Progenitor cell of endocrine pancreas (in vitro differentiated cells): ENCODE measurements at places on chromosomes 1 and 21. TPM values are rescaled to one million over a fixed set of nuclear protein-coding genes. Genes with fewer than 3 reads are reported as not detected.

DNA sequence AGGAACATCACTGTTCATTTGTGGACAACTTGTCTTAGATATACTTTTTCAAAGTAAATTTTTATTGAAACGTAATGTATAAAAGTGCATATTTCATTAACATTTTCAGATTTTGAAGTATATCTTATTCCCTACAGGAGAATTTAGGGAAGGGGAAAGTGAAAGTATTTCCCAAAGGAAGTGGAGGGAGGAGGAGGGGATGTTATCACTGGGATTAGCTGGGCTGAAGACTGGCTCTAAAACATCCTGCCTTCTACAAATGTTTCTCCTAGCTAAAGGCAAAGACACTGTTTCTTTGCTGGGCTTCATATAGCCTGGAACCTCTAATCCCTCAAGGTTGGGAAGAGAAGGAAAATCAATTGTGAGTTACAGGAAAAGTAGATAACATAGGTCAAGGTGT, 7.1 kb upstream of the ZNF697 start:
- H3K36me3 ChIP-seq: no peaks in the 10 kb centered on the region
- no peak for DNase-seq
- H3K27ac ChIP-seq: no peak overlapping the region
- H3K27me3 ChIP-seq: peaks cover 15% of the 10 kb centered on the region
- peaks cover 20% of the 10 kb centered on the region for H3K4me1 ChIP-seq
- H3K4me3 ChIP-seq: no peak overlapping the region

DNA sequence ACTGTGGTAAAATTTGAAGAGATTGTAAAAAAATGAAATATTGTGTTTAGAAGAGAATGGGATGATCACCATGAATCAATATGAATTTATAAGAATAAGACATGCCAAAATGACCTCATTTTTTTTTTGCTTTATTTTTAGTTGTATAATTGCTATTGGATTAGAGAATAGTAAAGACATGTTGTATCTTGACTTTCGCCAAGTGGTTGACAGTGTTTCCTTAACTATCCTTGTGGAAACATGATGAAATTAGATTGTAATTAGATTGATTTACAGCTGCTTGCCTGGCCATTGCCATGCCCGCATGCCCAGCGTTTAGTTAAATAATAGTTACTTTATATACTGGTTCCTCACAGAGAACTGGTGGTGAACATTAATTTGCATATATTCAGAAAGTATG, 154.9 kb downstream of the MAGI3 start:
- H3K36me3 ChIP-seq: peaks cover 2% of the 10 kb centered on the region
- H3K4me1 ChIP-seq: peaks cover 2% of the 10 kb centered on the region
- H3K27me3 ChIP-seq: no peaks in the 10 kb centered on the region
- DNase-seq: no peak
- H3K4me3 ChIP-seq: no peak overlapping the region
- H3K27ac ChIP-seq: no peak overlapping the region

- H3K4me3 ChIP-seq: no peak overlapping the region
- H3K27me3 ChIP-seq: no peaks in the 10 kb centered on the region
- H3K36me3 ChIP-seq: no peaks in the 10 kb centered on the region
- DNase-seq: no peak
- H3K4me1 ChIP-seq: no peaks in the 10 kb centered on the region
- H3K27ac ChIP-seq: no peak overlapping the region
Observed at GRCh38 chr21:24023402-24023801, 1583.9 kb downstream of the MRPL39 start.

- H3K4me1 ChIP-seq: peaks cover 2% of the 10 kb centered on the region
- H3K27me3 ChIP-seq: peaks cover 54% of the 10 kb centered on the region
- H3K27ac ChIP-seq: no peak overlapping the region
- no peak for DNase-seq
- H3K36me3 ChIP-seq: no peaks in the 10 kb centered on the region
- H3K4me3 ChIP-seq: no peak overlapping the region
Observed at GRCh38 chr1:175600721-175601440, 142.5 kb downstream of the TNR start.

GRCh38 chr1:216710598-216711333, 12.5 kb downstream of the ESRRG start:
- peaks cover 33% of the 10 kb centered on the region for H3K4me1 ChIP-seq
- H3K27ac ChIP-seq: peak overlapping the region; percentile 69
- no peaks in the 10 kb centered on the region for H3K36me3 ChIP-seq
- H3K27me3 ChIP-seq: no peaks in the 10 kb centered on the region
- no peak overlapping the region for H3K4me3 ChIP-seq

DNA sequence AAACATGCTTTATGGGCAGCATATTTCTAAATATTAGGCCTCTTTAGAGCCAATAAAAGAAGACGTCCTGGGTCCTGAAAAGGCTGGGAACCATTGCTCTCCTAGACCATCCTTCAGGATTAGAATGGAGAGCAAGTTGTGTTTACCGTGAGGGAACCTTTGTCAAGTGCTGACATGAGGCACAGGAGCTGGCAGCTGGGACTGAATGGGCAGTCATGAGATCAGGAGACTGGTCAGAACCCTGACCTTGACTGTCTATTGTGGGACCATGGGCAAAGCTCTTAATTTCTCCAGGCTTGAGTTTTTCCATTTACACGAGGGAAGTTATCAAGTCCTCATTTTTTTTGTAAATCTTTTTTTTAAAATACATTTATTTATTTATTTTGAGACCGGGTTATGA, 5.2 kb downstream of the PFKFB2 start:
- no peak overlapping the region for H3K4me3 ChIP-seq
- no peak for DNase-seq
- peaks cover 7% of the 10 kb centered on the region for H3K36me3 ChIP-seq
- no peak overlapping the region for H3K27ac ChIP-seq

DNA sequence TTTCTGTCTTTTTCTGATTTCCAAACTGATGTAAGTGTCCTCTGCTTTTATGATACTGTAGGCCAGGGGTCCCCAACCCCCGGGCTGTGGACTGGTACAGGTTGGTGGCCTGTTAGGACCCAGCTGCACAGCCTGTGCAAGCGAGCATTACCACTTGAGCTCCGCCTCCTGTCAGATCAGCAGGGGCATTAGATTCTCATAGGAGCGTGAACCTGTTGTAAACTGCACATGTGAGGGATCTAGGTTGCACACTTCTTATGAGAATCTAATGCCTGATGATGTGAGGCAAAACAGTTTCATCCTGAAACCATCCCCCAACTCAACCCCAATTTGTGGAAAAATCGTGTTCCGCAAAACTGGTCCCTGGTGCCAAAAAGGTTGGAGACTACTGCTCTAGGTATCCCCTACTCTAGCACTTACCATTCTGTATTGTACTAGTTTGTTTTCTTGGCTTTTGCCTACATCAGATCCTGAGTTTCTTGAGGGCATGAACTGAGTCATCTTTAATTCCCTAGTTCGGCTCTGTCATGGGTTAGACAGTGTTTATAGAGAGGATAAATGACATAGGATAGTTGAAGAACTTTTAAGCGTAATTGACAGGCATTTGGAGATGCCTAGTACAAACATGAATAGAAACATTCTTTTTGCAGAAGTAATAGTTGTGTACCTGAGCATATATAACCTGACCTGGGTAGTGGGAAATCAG, 4.1 kb downstream of the ABCD3 start:
- peaks cover 66% of the 10 kb centered on the region for H3K4me1 ChIP-seq
- no peak overlapping the region for H3K4me3 ChIP-seq
- peaks cover 3% of the 10 kb centered on the region for H3K27me3 ChIP-seq
- DNase-seq: no peak

- DNase-seq: no peak
- H3K4me1 ChIP-seq: peaks cover 10% of the 10 kb centered on the region
- H3K36me3 ChIP-seq: peaks cover 8% of the 10 kb centered on the region
- no peak overlapping the region for H3K4me3 ChIP-seq
- peaks cover 15% of the 10 kb centered on the region for H3K27me3 ChIP-seq
Observed at GRCh38 chr1:92026806-92027205, 3.0 kb upstream of the EPHX4 start.

- H3K4me1 ChIP-seq: peaks cover 8% of the 10 kb centered on the region
- DNase-seq: no peak
- H3K27me3 ChIP-seq: no peaks in the 10 kb centered on the region
Observed at GRCh38 chr1:193537266-193538002, 351.0 kb upstream of the B3GALT2 start.

DNA sequence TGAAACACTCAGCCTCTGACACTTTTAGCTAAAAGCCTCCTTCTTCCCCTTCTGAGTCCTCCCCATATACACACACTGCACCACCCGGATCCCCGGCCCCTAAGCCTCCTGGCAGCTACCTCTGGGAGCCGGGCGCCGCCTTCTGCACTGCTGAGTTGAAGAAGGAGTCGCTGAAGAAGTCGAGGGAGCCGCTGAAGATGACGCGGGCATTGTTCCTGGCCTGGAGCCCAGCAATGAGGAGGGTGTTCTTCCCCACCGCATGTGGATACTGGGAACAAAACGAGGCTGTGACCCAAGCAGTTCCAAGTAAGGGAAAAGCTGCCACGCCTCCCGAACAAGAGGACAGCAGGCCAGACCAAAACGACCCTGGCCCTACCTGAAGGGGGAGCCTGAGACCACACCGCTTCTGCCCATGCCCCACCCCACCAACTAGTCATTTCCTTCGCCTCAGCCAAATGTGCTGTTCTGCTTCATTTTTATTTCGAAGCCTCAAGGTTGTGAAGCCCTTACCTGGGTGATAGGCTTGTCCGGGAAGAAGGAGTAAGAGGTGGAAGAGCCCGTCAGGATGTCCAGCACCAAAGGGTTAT, 7.0 kb downstream of the DDOST start:
- H3K27me3 ChIP-seq: no peaks in the 10 kb centered on the region
- DNase-seq: no peak
- H3K36me3 ChIP-seq: peaks cover 25% of the 10 kb centered on the region
- H3K4me3 ChIP-seq: no peak overlapping the region
- no peaks in the 10 kb centered on the region for H3K4me1 ChIP-seq

GRCh38 chr1:14549897-14550620, 48.4 kb upstream of the KAZN start:
- H3K27ac ChIP-seq: no peak overlapping the region
- peaks cover 26% of the 10 kb centered on the region for H3K4me1 ChIP-seq
- H3K27me3 ChIP-seq: peaks cover 34% of the 10 kb centered on the region
- no peaks in the 10 kb centered on the region for H3K36me3 ChIP-seq

DNA sequence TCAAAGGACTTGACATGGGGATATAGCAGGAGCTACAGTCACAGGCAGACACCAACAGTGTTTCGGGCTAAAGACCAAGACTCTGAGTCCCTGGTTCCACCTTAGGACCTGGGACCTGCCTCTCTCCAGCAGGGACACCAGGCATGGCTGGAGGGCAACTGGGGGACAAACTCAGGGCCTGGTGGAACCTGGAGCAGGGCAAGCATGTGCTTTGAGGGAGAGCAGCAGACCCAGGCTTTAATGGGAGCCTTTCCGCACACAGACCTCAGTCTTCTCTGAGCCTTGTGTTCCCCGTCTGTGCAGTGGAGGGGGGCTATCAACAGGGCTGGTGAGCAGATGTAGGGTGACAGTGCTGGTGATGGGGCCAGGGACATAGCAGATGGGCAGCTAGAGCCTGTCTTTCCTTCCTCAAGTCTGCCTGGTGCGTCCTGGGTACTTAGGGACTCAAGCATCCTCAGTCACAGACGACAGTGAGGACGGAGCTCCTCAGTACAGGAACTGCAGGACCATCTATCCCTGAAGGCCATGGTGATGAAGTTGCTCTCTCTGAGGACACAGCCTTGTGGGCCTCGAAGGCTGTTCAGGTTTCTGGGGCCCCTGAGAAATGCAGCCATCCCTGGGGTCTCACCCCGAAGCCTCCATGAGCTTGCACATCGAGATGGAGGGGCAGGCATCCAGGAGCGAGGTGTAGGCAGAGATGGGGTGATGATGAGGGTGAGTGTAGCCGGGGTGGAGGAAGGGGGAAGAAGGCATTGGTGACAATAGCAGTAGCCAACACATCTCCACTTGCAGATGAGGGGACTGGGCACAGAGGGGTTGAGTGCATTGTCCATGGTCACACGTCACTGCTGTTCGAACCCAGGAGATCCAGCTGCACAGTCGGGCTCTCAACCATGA, 593.4 kb downstream of the PTPRU start:
- DNase-seq: no peak
- peaks cover 23% of the 10 kb centered on the region for H3K27me3 ChIP-seq
- H3K36me3 ChIP-seq: no peaks in the 10 kb centered on the region
- no peak overlapping the region for H3K4me3 ChIP-seq

DNA sequence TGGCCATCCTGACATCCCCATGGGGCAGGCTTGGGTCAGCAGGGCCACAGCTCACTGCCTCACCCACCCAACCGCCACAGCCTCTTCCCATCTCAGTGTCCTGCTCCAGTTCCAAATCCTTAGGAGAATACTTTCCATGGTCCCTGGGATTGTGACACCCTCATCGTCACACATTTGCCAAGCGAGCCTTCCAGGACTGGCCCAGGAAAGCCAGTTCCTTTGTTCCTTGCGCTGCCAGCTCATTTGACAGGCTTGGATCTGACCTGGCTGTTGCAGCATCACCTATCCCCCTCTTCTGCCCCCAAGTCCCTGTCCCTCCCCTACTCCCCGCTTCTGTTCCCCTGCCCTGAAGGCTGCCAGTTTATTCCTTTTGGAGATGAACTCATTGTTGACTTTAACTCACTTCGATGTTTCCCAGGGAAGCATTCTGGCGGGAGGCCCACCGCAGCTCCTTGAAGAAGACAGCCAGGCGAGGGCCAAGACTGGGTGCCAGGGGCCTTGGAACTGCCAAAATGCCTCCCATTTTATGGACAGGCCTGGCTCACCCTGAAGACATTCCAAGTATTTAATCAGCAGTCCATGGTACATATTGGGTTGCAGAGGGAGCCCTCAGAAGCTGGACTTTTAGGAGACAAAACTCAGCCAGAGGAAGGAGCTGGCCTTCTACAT, 10.2 kb upstream of the GNL2 start:
- no peak overlapping the region for H3K4me3 ChIP-seq
- H3K4me1 ChIP-seq: no peaks in the 10 kb centered on the region
- H3K27me3 ChIP-seq: peaks cover 33% of the 10 kb centered on the region
- H3K36me3 ChIP-seq: no peaks in the 10 kb centered on the region

DNA sequence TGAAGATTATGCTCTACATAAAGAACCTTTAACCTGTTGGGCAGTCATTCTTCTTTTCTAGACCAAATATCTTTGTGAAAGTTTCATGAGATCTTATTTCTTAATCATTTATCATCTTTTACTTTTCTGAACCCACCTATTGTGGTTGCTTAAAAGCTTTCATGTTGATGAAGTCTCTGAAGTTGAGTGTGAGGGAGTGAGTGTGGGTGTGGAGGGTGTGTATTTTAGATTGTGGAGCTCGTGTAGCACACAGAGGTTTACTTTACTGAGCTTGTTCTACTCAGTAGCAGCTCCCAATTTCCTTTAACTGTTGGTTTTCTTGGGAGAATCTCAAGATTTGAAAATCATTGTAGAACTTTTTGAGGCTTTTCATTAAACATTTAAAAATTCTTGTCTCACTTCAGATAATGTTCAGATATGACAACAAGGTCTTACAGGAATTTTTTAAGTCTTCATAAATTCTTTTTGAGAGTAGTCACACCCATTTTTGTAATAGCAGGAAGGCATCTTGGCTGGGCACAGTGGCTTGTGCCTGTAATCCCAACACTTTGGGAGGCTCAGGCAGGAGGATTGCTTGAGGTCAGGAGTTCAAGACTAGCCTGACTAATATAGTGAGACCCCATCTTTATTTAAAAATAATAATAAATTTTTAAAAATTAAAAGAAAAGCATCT, 17.0 kb downstream of the SRRM1 start:
- peak overlapping the region; percentile 88 for H3K27ac ChIP-seq
- H3K4me1 ChIP-seq: peaks cover 16% of the 10 kb centered on the region
- H3K4me3 ChIP-seq: no peak overlapping the region
- H3K27me3 ChIP-seq: no peaks in the 10 kb centered on the region
- H3K36me3 ChIP-seq: peaks cover 33% of the 10 kb centered on the region
- DNase-seq: no peak

- no peak for DNase-seq
- no peaks in the 10 kb centered on the region for H3K36me3 ChIP-seq
- no peak overlapping the region for H3K27ac ChIP-seq
- no peaks in the 10 kb centered on the region for H3K27me3 ChIP-seq
- no peak overlapping the region for H3K4me3 ChIP-seq
Observed at GRCh38 chr1:88311265-88311664, 372.8 kb upstream of the PKN2 start.

Gene FAM72B
- 2.0 and 3.1 TPM in 2 replicates for total RNA-seq

Gene ZNF691
- 18.1 and 18.8 TPM in 2 replicates for total RNA-seq

Gene KPRP
- total RNA-seq: not detected in 2 replicates

Gene TMPRSS3
- 10.1 and 14.4 TPM in 2 replicates for total RNA-seq

Gene DNALI1
- 72.1 and 75.4 TPM in 2 replicates for total RNA-seq

Gene PLD5
- total RNA-seq: 1.0 and 3.0 TPM in 2 replicates
